Stimulated activated CD4-positive, alpha-beta T cell treated with anti-CD3 and anti-CD28 coated beads, TNF-alpha, amount 100 ng/mL, for 24 hours (primary cell): ENCODE measurements at places on chromosomes 7 and 10.

DNA sequence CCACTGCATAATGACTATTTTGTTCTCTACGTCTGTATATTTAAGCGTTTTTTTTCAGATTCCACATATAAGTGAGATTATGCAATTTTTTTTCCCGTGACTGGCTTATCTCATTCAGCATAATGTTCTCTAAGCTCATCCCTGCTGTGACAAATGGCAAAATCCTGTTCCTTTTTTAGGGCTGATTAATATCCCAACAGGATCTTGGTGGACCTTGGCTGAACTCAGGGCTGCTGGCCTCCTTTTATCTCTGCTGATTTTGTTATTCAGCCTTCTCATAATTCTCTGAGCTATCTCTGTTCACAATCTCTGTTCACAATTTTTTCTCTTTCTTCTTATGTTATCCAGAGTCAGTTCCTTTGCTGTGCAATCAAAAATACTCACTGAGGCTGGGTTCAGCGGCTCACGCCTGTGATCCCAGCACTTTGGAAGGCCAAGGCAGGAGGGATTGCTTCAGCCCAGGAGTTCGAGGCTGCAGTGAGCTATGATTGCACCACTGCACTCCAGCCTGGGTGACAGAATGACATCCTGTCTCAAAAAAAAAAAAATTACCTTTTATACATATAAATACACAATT is 1035.9 kb upstream of the AUTS2 start:
- DNase-seq: no peak

DNA sequence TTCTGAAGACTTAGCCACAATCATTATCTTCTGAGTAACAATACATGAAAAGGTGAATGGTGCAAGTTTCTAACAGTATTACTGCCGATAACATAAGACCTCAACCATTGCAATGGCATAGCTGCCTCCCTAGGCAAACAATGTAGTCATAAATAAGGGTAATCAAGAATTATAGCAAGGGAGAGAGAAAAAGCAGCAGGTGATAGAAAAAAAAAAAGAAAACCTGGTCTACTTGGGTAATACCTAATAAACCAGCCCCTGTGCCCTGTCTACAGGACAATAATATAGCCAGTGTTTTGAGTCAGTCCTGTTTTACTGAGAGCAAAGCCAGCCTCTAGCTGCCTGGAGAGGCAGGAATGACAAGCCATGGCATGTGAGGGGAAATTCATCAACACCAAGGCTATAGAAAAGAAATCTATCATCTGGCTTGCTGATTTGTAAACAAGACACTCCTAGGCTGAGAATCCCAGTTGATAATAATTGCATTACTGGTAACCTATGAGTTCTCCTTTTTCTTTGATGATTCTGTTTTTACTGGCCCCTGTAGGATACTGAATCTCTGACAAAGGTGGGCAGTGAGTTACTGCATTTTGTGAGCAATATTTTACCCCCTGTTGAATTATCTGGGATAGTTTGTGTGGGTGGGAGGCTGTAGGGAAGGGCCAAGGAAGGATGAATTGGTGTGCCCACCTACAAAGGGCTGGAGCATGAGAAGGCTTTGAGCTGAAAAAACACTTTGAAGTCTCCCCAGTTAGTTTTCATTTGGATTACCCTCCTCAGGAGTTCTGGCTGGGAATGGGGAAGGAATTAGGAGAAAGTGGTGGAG is 1.7 kb upstream of the WEE2 start:
- no peak for DNase-seq

GRCh38 chr7:142108728-142109505 is 2.6 kb upstream of the MGAM2 start:
- no peak for DNase-seq

- DNase-seq: no peak
Observed at GRCh38 chr7:108860615-108861014, 290.9 kb downstream of the DNAJB9 start.

GRCh38 chr7:47819607-47819920 is 128.7 kb downstream of the PKD1L1 start:
- no peak for DNase-seq

DNA sequence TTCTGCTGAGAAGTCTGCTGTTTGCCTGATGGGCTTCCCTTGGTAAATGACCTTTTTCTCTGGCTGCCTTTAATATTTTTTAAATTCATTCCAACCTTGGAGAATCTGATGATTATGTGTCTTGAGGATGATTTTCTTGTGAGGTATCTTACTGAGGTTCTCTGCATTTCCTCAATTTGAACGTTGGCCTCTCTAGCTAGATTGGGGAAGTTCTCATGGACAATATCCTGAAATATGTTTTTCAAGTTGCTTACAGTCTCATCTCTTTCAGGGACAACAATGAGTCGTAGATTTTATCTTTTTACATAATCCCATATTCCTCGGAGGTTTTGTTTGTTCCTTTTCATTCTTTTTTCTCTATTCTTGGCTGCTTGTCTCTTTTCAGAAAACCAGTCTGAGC is 208.4 kb downstream of the KIF20B start:
- no peak for DNase-seq

GRCh38 chr10:93173967-93174845 is 100.5 kb downstream of the CYP26A1 start:
- no peak for DNase-seq

DNA sequence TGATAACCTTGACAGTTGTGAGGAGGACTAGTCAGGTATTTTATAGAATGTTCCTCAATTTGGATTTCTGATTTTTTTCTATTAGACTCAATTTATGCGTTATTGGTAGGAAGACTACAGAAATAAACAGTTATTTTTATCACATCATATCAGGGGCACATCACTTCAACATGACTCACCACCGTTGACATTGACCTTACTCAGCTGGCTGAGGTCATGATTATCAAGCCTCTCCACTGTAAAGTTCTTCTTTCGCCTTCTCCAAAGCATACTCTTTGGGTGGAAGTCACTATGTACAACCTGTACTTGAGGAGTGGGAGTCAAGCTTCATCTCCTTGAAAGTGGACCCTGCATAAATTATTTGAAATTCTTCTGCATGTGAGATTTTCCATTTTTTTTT is 194.3 kb upstream of the IGFBP3 start:
- no peak for DNase-seq

DNA sequence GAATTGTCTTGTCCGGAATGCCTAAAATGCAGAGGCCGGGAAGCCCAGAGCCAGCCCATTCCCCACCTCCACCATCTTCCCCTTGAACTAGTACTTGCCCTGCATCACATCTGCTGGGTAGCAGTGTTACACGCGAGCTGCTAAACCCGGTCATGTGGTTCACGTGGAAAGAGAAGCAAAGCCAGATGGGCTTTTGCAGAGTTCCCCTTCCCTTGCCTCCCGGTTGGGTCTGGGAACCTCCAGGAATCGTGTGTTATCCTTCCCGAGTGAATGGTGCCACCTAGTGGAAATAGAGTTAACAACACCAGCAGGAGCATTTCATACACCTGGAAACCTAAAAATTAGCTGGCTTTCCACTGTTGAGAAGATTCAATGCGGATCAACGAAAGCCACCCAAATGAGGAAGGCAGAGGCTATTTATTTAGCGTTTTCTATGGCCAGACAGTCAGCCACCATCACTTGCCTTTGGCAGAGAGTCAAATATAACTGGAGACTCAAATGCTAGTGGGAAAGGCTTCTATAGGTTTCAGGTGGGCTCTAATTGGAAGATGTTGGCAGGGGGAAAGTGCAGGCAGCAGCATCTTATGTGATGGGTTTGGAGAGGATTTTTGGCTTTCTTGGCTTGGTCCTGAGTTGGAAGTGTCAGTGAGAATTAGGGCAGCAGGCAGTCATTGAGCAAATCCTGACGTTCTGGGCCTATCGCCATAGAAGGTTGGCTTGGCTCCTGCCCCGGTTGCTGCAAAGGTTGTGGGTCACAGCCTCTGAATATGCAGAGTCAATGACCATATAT is 12.9 kb upstream of the DENND2A start:
- no peak for DNase-seq

DNA sequence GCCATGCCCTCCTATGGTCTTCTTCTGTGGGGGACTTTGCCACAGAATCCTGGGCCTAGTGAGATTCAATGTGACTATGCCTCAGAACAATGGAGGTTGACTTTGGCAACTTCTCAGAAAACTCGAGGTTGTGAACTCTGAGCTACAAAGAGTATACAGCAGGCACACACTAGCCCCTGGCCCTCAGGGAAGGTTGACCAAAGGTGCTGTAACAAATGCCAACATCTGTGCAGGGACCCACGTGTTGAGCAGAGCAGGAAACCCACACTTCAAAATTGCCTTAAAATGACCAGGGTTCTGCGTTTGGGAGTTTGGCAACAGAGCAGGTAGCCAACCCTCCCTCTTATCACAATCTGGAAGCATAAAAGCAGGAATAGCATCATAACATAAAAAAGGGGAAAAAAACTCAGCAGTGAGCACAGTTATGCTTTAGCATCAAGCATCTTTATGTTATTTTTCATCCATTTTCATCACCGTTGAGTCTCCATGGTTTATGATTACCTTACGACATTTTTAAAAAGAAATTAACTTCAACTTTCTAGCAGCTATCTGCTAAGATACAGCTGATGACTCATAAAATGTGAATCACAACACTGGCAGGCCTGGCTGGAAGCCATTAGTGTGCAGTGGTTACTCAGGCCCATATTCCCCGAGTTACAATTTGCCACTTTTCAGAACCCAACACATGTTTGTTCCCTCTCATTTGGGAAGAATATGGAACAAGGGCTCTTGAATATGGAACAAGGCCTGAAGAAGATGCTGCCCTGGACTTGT is 11.1 kb downstream of the PRLHR start:
- no peak for DNase-seq
